ENCODE measurements at places on chromosomes 2 and 18. TPM values are rescaled to one million over a fixed set of nuclear protein-coding genes. Genes with fewer than 3 reads are reported as not detected.

The CHN1 gene
- total RNA-seq: 1.8 TPM

GRCh38 chr18:61426492-61427053 is 93.3 kb downstream of the CDH20 start:
- H3K27me3 ChIP-seq: peaks cover 8% of the 10 kb centered on the region
- H3K4me1 ChIP-seq: no peaks in the 10 kb centered on the region

DNA sequence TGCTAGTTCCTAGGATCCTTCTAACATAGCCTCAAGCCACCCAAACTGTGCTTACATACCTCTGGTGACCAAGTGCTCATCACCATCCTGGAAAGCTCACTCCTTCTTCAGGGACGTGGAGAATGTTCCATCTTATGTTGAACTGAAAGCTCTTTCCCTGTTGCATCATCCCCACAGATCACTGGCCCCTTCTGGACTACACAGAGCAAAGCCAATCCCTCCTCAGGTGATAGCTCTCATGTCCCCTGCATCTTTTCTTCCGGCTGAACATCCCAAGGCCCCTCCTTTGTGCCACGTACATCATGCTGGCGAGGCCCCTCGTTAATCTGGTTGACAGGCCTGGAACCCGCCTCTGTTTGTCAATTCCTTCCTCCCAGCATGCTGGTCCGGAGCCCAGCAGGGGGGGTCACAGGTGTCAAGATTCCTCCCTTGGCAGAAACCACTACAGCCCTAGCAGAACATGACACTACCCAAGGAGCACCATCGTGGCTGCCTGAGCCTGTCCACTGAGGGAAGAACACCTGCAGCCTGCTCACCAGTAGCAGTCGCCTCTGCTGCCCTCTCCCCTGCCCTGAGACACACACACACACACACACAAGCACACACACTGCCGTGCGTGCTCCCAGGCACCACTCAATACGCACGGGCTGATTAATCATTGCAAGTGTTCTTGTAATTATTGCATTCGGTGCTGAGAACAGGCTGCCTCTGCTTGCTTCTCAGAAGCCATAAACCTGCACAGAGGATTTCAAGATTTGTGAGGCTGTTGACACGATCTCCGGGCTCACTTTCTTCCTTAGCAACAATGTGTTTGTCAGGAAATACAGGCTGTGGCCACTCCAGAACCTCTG is 6.3 kb upstream of the KCNK3 start:
- peaks cover 8% of the 10 kb centered on the region for H3K36me3 ChIP-seq
- H3K4me3 ChIP-seq: no peak overlapping the region
- H3K4me1 ChIP-seq: no peaks in the 10 kb centered on the region

GRCh38 chr18:71583252-71583651 is 960.9 kb downstream of the CBLN2 start:
- no peak overlapping the region for H3K27ac ChIP-seq
- H3K36me3 ChIP-seq: no peaks in the 10 kb centered on the region
- DNase-seq: no peak
- H3K4me1 ChIP-seq: no peaks in the 10 kb centered on the region
- no peaks in the 10 kb centered on the region for H3K27me3 ChIP-seq

The TXNDC2 gene
- not detected for total RNA-seq

The HOXD13 gene
- total RNA-seq: not detected

- no peak overlapping the region for H3K4me3 ChIP-seq
- peaks cover 22% of the 10 kb centered on the region for H3K4me1 ChIP-seq
- H3K27me3 ChIP-seq: no peaks in the 10 kb centered on the region
- peaks cover 3% of the 10 kb centered on the region for H3K36me3 ChIP-seq
Measured at GRCh38 chr2:233851169-233851568, 3.2 kb downstream of the HJURP start.

DNA sequence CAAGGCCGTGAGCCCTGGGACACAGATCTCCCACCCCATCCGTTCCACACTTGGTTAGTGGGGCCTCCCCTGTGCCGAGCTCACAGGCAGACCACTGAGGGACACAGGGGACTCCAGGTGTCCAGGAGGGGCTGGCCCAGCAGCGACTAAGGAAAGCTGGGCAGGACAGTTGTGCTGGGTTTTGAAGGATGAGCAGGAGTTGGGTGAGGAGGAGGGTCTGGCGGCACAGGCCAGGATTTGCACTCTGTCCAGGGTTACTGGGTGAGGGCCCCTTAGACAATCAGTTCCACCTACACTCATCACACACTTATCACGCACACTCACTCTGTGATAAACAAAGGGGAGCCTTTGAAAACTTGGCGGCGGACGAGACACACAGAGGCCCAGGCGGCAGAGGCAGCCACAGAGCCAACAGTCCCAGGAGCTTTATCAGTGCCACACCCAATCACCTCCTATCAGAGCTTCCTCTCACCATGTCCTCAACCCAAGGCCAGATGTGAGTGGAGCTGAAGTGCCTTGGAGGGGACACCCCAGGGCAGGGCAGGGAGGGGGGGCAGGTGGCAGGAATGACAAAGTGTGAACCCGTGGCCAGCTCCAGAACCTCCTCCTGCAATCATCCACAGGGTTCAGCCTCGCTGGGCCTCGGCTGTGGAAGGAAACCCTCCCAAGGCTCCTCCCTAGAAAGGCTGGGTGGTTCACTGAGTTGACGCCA is 26.6 kb downstream of the BIN1 start:
- no peaks in the 10 kb centered on the region for H3K36me3 ChIP-seq
- peaks cover 61% of the 10 kb centered on the region for H3K4me1 ChIP-seq
- H3K27ac ChIP-seq: peak overlapping the region; percentile 96
- peak overlapping the region; percentile 93 for H3K4me3 ChIP-seq
- no peaks in the 10 kb centered on the region for H3K27me3 ChIP-seq
- DNase-seq: no peak

The RND3 gene
- total RNA-seq: not detected

DNA sequence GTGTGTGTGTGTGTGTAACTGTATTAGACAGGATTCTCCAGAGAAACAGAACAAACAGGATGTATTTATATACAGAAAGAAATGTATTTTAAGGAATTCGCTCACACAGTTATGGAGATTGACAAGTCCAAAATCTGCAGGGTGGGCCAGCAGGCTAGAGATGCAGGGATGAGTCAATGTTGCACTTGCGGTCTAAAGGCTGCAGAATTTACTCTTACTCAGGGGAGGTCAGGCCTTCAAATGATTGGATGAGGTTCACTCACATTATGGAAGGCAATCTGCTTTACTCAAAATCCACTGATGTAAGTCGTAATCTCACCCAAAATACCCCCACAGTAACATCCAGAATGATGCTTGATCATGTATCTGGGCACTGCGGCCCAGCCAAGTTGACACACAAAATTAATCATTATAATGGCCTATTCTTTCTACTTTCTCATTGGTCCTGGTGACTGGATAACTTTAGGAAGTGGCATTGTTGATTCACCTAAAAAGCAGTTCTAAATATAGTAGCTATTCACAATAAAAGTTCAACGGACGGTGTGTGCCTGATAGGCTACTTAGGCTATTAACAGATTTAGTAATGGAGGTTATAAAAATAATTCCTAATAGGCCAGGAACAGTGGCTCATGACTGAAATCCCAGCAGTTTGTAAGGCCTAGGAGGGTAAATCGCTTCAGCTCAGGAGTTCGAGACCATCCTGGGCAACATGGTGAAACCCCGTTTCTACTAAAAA is 40.6 kb upstream of the ACYP2 start:
- H3K27ac ChIP-seq: no peak overlapping the region
- H3K27me3 ChIP-seq: no peaks in the 10 kb centered on the region
- DNase-seq: no peak
- peaks cover 4% of the 10 kb centered on the region for H3K4me1 ChIP-seq

The MPP4 gene
- total RNA-seq: not detected

The TMEM200C gene
- total RNA-seq: not detected

DNA sequence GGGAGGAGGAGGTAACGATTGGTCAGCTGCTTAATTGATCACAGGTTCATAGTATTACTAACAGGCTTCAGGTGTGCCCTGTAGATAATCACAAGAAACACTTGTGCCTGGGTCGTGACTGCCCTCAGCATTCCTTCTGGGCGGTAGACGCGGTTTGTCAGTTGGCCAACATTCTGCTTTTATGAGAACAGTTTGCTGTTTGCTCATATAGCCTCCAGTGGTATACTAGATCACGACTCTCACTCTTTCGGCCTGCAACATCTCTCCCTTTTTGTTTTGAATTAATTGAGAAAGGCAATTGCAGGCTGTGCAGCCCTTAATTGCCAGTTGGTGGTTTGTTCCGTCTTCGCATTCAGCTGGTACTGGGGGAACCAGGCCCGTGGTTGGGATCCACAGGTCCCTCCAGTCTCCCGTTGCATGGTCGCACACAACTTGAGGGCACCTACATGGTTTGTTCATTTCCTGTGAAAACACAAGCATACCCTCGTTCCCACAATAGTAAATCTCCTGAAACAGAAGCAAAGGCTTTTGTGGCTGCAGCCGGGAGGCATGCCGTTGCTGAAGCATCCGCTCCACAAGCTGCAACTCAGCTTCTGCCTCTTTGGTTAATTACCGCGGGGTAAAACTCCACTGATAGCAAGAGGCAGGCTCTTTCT is 30.3 kb upstream of the GPR17 start:
- peaks cover 10% of the 10 kb centered on the region for H3K36me3 ChIP-seq
- peaks cover 29% of the 10 kb centered on the region for H3K4me1 ChIP-seq
- DNase-seq: no peak
- no peaks in the 10 kb centered on the region for H3K27me3 ChIP-seq
- H3K4me3 ChIP-seq: peak overlapping the region; percentile 16

DNA sequence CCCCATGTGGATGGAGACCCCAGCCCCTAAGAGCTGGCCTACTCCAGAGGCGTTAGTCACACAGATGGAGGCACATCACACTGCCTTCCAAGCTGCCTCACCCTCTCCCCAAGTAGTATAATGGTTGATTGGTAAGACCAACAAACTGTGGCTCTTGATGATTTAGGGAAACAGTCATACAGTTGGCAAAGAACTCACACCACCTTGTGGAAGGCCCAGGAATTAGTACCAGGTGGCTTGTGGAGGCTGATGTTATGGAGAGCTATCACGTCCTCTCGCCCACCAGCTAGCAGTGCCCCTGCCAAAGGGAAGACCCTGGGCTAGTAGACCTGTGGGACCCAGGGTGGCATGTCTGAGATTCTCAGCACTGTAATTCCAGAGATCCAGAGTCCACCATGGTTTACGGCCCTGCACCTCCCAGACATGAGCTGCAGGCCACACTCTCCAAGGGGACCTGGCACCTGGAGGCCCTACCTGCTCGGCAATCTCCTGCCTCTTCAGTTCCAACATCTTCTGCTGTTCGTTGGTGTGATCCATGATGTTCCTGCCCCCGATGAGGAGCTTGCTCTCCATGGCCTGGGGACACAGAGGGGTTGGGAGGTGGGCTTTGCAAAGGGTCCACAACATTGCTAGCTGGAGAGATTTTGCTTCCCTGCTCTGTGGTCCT is 26.3 kb downstream of the KIF3C start:
- no peaks in the 10 kb centered on the region for H3K27me3 ChIP-seq
- H3K27ac ChIP-seq: no peak overlapping the region
- DNase-seq: no peak
- peaks cover 4% of the 10 kb centered on the region for H3K4me1 ChIP-seq
- H3K4me3 ChIP-seq: no peak overlapping the region

The GALR1 gene
- total RNA-seq: not detected

DNA sequence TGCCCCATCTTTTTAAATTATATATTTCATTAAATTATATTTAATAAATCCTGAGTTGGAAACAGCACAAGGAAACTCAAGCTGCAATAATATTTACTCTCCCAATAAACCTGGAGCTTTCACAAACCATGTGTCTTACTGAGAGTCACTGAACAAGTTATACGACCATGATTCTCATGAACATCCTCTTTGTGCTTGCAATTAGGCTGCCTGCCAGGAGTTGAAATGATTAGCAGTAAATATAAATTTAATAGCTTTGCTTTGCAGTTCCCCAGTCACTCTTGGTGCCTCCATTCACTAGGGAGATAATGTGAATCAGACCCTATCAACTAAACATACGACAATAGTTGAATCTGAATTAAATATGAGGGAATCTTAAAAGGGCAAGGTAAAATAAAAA is 905.1 kb downstream of the NRXN1 start:
- DNase-seq: no peak
- no peaks in the 10 kb centered on the region for H3K4me1 ChIP-seq
- H3K27me3 ChIP-seq: no peaks in the 10 kb centered on the region
- no peak overlapping the region for H3K27ac ChIP-seq
- H3K4me3 ChIP-seq: no peak overlapping the region

The PPP4R1 gene
- 34.4 TPM for total RNA-seq

DNA sequence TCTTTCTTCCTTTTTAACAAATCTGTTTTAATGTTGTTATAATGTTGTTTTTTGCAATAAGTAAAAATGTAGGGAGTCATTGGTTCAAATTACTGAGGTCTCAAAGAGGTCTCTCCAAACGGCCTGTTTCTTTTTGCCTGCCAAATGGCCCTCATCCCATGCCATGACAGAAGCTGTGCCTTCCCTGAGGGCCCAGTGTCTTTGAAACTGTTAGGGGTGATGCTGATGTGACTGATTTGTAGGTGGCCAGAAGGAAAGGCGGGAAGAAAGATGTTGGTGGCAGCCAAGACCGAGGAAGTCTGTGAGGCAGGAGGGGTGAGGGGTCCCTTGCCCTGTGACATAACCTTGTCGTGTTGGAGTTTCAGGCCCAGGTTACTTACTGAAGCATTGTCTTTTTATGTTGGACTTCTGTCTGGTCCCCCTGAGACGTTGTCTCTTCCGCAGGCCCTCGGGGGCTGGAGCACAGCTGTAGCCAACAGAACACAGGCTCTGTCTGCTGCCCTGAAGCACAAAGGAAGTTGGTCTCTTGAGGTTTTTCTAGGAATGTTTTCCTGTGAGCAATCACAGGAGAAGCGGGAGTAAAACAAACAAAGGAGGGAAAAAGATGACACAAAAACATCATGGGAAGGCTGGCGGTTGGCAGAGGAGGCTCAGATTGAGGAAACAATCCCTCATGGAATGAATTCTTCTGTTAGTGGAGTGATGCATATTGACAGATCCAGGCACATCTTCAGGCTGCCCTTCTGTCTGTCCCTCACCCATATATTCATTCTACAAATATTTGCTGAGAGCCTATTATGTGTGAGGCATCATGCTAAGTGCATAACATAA is 4.9 kb upstream of the ST3GAL5 start:
- DNase-seq: no peak
- no peaks in the 10 kb centered on the region for H3K27me3 ChIP-seq
- peak overlapping the region; percentile 65 for H3K27ac ChIP-seq
- H3K36me3 ChIP-seq: peaks cover 12% of the 10 kb centered on the region

The FAM237A gene
- not detected for total RNA-seq

DNA sequence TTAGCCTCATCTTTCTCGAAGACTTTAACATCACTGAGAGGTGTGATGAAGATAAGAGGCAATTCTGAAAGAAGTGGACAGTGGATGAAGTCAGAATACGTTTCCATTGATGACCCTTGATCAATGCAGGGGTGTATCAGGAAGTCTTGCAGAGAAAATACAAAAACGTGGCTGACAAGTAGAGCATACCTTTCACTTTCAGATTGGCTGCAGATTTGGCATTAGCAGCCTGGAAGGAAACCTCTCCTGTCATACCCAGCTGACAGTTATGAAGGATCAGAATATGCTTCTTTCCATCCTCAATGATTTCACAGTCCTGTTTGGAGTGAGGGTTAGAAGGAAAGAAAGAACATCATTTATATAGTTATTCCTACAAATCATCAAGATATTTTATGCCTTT is 152.5 kb downstream of the PLEKHA3 start:
- H3K36me3 ChIP-seq: peaks cover 29% of the 10 kb centered on the region
- H3K4me3 ChIP-seq: no peak overlapping the region
- H3K27me3 ChIP-seq: no peaks in the 10 kb centered on the region
- no peak for DNase-seq

GRCh38 chr2:229563388-229563787 is 151.0 kb downstream of the DNER start:
- no peaks in the 10 kb centered on the region for H3K4me1 ChIP-seq
- no peak for DNase-seq
- H3K27me3 ChIP-seq: peaks cover 12% of the 10 kb centered on the region
- no peak overlapping the region for H3K4me3 ChIP-seq
- no peaks in the 10 kb centered on the region for H3K36me3 ChIP-seq

The NAT8 gene
- not detected for total RNA-seq

The ABCG8 gene
- not detected for total RNA-seq
